Choroid plexus epithelial cell (primary cell): ENCODE measurements at places on chromosomes 7 and 10.

DNA sequence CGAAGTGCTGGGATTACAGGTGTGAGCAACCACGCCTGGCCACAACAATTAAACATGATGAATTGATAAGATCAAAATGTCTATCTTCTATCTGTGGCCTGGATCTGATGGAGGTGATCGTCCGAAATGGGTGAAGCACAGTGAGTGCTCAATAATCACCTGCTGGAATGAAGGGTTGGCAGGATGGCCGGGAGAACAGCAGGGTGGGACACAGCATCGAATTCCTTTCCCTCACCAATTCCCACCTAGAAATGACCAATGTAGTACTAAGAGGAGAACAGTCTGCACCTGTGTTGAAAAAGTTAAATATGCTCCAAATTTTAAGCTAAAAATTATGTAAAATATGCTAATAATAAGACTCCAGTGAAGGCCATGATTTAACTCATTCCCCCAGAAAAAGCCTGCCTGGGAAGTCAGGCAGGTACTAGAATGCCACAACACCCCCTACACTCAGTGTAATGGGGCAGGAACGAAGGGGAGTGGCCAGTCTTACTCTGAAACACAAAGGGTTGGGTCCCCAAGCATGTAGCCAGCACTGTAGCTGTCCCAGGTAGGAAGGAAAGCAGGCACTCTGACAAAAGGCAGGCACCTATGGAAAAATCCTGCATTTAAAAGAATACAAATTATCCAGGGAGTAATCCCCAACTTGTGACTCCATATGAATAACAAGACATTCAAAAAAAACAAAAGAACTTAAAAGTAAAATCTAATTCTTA, 110.3 kb downstream of the VPS41 start:
- no peak for DNase-seq

DNA sequence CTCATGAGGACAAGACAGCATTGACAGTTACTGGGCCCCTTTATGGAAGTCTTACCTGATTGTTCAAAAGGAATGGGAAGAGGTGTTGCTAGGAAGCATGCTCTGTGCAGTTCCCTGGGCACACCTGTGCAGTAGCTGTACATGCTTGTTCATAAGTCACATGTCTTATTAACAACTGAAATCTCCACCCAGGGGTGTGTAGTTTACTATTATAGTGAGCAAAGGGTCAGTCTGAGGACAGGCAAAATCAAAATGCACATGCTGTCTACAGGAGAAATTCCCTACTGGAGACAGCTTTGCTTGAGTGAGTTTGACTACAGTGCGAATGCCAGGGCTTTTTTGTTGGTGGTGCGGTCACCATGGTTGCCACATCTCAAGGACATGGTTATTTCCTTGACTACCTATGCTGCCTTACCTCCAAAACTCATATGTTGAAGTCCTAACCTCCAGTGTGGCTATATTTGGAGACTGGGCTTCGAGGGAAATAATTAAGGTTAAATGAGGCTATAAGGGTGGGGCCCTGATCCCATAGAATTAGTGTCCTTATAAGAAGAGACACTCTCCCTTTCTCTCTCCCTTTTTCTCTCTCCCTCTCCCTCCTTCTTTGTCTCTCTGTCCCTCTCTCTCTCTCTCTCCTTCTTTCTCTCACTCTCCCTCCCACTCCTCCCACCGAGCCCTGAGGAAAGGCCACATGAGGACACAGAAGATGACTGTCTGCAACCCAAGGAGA, 48.3 kb upstream of the RNF32 start:
- no peak for DNase-seq

GRCh38 chr10:113175756-113176651, 226.0 kb downstream of the TCF7L2 start:
- DNase-seq: no peak

DNA sequence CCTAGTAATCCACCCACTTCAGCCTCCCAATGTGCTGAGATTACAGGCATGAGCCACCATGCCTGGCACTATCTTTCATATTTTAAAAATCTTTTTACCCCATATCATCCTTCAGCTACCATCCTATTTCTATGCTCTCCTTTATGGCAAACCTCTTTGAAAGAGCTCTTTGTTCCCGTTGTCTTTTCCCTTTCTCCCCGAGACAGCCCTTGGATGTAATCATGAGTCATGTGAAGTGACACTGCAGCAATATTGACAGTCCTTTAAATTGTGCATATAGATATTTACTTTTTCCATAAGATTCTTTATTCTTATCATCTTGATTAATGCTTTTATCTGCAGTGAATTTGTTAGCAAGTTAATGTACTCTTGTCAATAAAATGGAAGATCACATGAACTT, 286.6 kb downstream of the ANKRD7 start:
- no peak for DNase-seq

DNA sequence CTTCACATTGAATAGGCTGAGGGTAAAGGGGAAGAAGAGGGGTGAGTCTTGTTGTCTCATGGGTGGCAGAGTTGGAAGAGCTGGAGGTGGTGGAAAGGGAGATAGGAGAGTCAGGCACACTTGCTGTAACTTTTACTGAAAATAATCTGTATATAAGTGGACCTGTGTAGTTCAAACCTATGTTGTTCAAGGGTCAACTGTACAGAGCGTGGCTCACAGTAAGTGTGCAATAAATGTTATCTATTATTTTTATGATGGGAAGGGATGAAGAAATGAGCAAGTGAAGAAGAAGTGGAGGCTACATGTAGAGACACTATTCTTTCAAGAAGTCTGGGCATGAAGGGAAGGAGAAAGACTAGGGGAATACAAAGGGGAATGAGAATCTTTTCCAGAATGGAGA, 71.5 kb upstream of the FAM133B start:
- DNase-seq: no peak
